Diencephalon (tissue), 1 donor: ENCODE measurements at places on chromosomes 5 and 9. TPM values are rescaled to one million over a fixed set of nuclear protein-coding genes. Genes with fewer than 3 reads are reported as not detected.

CCDC171 gene
- 21.9 TPM for total RNA-seq

RFESD gene
- total RNA-seq, result 2.3 TPM

CDKN2B gene
- total RNA-seq, result 0.92 TPM

PGM5 gene
- total RNA-seq, result 3.2 TPM

PHF19 gene
- total RNA-seq, result 8.3 TPM

RASGRF2 gene
- total RNA-seq, result 13.4 TPM

GARIN3 gene
- total RNA-seq, result not detected

HAVCR1 gene
- total RNA-seq, result 0.23 TPM

PTGDS gene
- 93.2 TPM for total RNA-seq

KIF4B gene
- total RNA-seq, result 0.46 TPM

IL7R gene
- 0.46 TPM for total RNA-seq

LMAN2 gene
- 90.0 TPM for total RNA-seq

PCDHB4 gene
- total RNA-seq, result 5.3 TPM

FREM1 gene
- 3.5 TPM for total RNA-seq

CDKN2B-AS1 gene
- total RNA-seq, result 1.4 TPM

SLC27A6 gene
- total RNA-seq, result 4.6 TPM

AFF4 gene
- 86.7 TPM for total RNA-seq

COL5A1 gene
- total RNA-seq, result 6.9 TPM

TMEM252 gene
- total RNA-seq, result not detected

CYSRT1 gene
- total RNA-seq, result 0.92 TPM

THG1L gene
- 15.7 TPM for total RNA-seq

DAB2 gene
- total RNA-seq, result 11.5 TPM

S1PR3 gene
- total RNA-seq, result 8.3 TPM

PFN3 gene
- total RNA-seq, result not detected

FBP1 gene
- 1.2 TPM for total RNA-seq

WDR55 gene
- 13.4 TPM for total RNA-seq

ORM2 gene
- total RNA-seq, result not detected

MUSK gene
- 3.2 TPM for total RNA-seq

C9orf153 gene
- total RNA-seq, result 0.46 TPM

CACNA1B gene
- 39.9 TPM for total RNA-seq

PLCXD3 gene
- total RNA-seq, result 23.5 TPM

PCDHAC2 gene
- 47.1 TPM for total RNA-seq

PCDHB12 gene
- 15.5 TPM for total RNA-seq

SH2D3C gene
- total RNA-seq, result 9.2 TPM

PRR16 gene
- total RNA-seq, result 6.5 TPM

NEUROG1 gene
- total RNA-seq, result not detected

ARL14EPL gene
- total RNA-seq, result not detected

CNTNAP3 gene
- total RNA-seq, result 30.7 TPM

CENPK gene
- 12.0 TPM for total RNA-seq

PCDHB9 gene
- 9.2 TPM for total RNA-seq

ANKRD31 gene
- total RNA-seq, result 1.2 TPM

LECT2 gene
- total RNA-seq, result not detected

SH3GL2 gene
- 52.1 TPM for total RNA-seq

ANKRD55 gene
- 7.4 TPM for total RNA-seq

F2RL1 gene
- total RNA-seq, result 3.0 TPM

EGFL7 gene
- total RNA-seq, result 20.3 TPM

ADAMTS2 gene
- total RNA-seq, result 6.9 TPM

AGPAT2 gene
- 3.5 TPM for total RNA-seq

SNCB gene
- total RNA-seq, result 31.8 TPM

PNPLA7 gene
- 1.6 TPM for total RNA-seq

IGFBPL1 gene
- 38.3 TPM for total RNA-seq

RANBP6 gene
- total RNA-seq, result 87.7 TPM

C1QTNF3 gene
- 16.1 TPM for total RNA-seq
